ENCODE measurements at places on chromosomes 16 and 17. TPM values are rescaled to one million over a fixed set of nuclear protein-coding genes. Genes with fewer than 3 reads are reported as not detected.
A peak's percentile ranks its signal among the peaks of the same experiment; 100 is the strongest.

RRN3 gene
- total RNA-seq, result 33.1 TPM

KCNJ18 gene
- total RNA-seq, result not detected

- no peak for DNase-seq
These were observed 200.3 kb downstream of the SEC14L1 start for GRCh38 chr17:77341069-77341541.

- no peak for DNase-seq
These were observed 11.3 kb downstream of the ASGR1 start for GRCh38 chr17:7167832-7168231.

DNA sequence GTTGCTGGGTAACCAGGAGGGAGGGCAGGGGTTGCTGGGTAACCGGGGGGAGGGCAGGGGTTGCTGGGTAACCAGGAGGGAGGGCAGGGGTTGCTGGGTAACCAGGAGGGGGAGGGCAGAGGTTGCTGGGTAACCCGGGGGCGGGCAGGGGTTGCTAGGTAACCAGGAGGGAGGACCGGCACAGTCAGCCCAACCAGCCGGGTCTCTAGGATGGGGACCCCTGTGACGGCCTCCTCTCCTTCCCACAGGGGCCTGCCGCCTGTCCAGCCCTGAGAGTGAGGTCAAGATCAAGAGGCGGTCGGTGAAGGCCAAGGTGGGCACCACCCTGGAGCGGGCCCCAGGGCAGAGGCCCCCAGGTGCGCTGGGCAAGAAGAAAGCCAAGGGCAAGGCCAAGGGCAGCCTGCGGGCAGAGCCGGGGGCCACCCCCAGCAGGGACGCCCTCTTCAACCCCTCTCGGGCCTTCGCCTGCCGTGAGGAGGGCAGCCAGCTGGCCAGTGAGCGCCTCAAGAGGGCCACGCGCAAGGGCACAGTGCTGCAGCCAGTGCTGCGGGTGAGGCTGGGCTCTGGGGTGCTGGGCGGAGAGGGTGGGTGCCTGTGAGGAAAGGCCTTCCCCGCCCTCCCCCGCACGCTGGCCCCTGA lies 54.6 kb downstream of the ACTG1 start:
- no peak for DNase-seq

RPL27 gene
- 3,028 TPM for total RNA-seq

DNA sequence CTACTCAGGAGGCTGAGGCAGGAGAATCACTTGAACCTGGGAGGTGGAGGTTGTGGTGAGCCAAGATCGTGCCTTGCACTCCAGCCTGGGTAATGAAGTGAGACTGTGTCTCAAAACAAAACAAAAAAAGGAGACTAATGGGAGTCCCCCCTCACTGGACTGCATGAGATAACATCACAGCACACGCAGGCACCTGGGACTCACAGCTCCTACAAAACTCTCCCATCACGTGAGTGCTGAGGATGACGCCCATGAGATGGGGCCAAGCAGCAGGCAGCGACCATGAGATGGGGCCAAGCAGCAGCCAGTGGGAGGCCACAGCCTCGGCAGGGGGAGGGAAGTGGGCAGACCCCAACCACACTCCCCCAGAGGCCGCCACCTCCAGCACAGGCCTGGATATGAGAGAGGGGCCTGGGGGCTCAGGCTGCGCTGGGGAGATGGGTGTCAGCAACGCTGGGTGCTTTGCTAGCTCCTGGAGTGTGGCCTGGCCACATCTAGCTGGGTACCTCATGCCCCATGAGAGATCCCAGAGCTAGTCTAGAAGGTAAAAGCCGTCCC lies 15.4 kb downstream of the DNAAF8 start:
- DNase-seq, result no peak

ABCC12 gene
- 0.22 TPM for total RNA-seq

GRCh38 chr16:56408379-56409098 lies 16.8 kb downstream of the AMFR start:
- no peak for DNase-seq

GRCh38 chr16:54458923-54459322 lies 172.3 kb upstream of the IRX3 start:
- no peak for DNase-seq

- DNase-seq, result peak; percentile 76
These were observed 5.4 kb downstream of the MYO1C start for GRCh38 chr17:1486802-1487695.

DNA sequence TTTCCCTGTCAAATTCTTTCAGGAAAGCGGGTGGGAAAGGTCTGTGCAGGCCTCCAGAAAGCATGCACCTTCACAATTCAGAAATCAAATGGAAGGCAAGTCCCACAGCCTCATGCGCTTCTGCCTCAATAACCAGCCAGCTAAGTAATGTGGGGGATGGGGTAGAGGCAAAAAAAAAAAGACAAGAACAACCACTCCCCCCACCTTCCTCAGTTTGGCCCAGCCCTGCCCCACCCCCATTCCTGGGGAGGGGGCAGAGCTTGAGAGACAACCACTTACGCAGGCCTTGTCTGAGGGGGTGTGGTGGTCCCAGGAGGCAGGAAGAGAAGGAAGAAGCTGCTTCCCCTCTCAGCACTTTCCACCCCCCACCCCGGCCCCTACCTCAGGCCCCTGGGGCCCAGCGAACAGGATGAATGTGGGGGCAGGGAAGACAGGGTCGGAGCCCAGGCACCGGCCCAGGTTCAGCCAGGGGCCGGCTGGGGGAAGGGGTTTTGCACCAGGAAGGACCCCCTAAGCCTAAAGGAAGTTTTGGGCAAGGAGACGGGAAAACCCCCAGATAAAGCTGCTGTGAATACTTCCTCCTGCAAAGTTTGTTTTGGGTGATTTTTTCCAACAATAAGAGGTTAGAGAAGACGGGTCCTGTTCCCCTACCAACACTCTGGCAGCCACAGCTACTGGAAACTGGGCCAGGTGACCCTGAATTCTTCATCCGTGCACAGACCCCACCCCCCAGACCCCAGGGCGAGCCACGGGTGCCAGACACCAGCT lies 1.2 kb downstream of the JUP start:
- DNase-seq, result peak; percentile 85

- peak; percentile 93 for DNase-seq
These were observed 45.0 kb upstream of the SMURF2 start for GRCh38 chr17:64707050-64707591.

FZD2 gene
- 6.8 TPM for total RNA-seq
